SJSA1 (cell line): ENCODE measurements at places on chromosomes 13 and 19. TPM values are rescaled to one million over a fixed set of nuclear protein-coding genes. Genes with fewer than 3 reads are reported as not detected.

VSTM1 gene
- total RNA-seq = not detected in 2 replicates

DNA sequence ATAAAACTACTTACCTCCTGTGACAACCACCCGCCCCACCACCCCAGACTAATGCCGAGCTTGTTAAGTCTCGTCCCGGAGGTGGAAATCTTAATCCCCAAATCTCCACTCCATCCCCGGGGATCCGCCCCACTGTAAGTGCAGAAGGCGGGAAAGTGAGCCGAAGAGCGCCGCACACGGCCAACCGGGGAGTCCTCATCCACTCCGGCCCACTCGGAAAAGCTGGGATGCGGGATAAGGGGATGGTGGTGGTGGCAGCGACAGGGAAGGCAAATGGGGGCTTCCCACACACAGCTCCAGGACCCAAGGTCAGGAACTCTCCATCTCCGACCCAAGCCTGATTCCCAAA lies 621 bp downstream of the FBL start:
- DNase-seq = no peak

DNA sequence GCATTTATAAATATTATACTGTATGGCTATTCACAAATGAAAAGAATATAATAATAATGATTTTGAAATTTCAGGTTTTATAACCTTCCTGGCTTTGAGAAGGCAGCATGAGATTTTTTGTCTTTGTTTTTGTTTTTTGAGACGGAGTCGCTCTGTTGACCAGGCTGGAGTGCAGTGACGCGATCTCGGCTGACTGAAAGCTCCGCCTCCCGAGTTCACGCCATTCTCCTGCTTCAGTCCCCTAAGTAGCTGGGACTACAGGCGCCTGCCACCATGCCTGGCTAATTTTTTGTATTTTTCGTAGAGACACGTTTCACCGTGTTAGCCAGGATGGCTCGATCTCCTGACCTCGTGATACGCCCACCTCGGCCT lies 64.1 kb downstream of the ZNF429 start:
- DNase-seq = no peak

TNNI3 gene
- not detected in 2 replicates for total RNA-seq

RNF225 gene
- 0.53 TPM in 1 of 2 replicates, not detected in the other for total RNA-seq

CDX2 gene
- not detected in 2 replicates for total RNA-seq

DCT gene
- total RNA-seq = not detected in 2 replicates
